ENCODE measurements at places on chromosomes 16 and 17.
A peak's percentile ranks its signal among the peaks of the same experiment; 100 is the strongest.

DNA sequence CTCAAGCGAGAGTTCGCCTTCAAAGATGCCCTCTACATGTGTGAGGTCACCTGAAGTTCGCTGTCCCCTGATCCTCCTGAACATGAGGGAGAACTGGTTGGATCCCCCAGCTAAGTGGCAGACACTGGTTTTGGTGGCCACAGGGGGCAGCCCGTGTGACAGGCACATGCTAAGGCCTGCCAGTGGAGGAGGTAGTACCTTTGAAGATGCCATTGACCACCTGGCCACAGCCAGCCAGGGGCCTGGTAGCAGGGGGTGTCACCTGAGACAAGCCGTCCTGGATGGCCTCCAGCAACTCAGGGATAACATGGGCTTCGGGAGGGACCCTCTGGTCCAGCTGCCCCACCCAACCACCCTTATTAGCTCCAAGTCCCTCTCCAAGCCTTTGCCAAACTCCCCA lies 7.3 kb upstream of the ALDH3A1 start:
- no peak for DNase-seq

DNA sequence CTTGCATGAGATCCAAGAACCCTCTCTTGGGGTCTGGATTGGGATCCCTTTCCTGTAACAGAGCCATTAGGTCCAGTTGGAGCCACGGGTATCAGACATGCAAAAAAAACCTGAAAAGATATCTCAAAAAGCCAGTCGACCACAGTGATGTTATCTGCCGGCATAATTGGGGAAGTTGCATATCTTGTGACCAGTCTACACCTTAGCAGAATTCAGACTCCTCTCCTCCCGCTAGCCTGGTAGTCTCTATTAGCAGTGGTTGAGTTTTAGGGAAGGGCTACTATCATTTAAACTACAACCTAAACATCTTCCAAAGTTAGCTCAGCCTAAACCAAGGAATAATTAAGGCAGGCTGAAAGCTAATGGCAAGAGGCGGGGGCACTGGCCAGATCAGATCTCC lies 16.2 kb upstream of the PSMD7 start:
- DNase-seq: no peak

GRCh38 chr17:10226930-10227695 lies 28.7 kb upstream of the GAS7 start:
- DNase-seq: no peak

GRCh38 chr17:57257895-57258851 lies 1.9 kb downstream of the MSI2 start:
- peak; percentile 17 for DNase-seq

- DNase-seq: no peak
Observed at GRCh38 chr17:80068301-80069222, 32.1 kb downstream of the CCDC40 start.

GRCh38 chr17:27366437-27366836 lies 72.5 kb downstream of the WSB1 start:
- DNase-seq: no peak

DNA sequence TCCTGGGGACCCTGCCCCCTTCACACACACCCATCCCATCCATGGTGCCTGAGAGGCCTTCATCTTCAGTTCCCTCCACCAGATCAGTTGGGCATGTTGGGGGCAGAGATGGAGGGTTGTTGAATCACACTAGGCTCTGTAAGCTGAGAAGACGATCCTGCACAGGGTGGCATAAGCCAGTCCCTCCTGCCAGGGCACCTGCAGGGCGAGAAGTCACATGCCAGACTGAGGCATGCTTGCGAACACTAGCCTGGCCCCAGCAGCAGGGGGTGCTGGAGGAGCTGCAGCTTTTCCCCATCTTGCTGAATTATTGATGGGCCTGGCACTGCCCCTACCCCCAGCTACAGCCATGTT lies 6.1 kb upstream of the TBX2 start:
- DNase-seq: no peak

- DNase-seq: no peak
Observed at GRCh38 chr16:86955136-86955855, 361.9 kb downstream of the C16orf95 start.

DNA sequence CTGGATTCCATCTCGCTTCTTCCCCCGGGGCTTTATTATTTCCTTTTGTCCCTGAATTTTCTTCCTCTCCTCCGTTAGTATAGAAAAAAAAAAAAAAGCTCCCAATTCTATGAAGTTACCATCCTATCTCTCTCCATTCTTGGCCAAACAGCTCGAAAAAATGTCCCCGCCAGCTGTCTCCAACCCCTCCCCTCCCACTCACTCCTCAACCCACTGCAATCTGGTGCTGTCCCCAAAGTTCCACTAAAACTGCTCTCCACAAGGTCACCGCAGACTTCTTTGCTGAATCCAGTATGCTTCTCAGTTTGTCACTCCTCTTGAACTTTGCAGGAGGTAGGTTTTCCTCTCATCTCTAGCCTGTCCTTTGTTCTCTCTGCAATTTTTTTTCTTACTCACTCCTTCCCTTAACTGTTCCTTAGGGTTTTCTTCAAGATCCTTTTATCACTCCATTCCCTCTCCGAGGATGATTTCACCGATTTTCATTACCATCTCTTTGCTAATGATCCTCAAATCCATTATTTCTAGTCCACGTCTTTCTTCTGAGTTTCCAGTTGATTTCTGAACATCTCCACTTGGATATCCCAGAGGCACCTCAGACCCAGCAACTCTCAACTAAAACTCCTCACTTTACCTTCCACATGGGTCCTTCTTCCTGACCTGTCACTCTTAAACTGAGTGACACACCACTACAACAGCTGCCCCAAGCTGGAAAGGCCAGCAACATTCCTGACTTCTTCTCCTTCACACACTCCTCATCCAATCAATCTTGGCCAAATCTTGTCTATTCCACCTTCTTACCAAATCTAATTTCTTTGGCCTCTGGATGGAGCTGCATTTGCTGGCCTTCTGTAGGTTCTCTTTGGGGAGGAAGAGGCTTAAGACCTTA lies 1.5 kb upstream of the SUMO2 start:
- no peak for DNase-seq

GRCh38 chr16:22665048-22665797 lies 148.7 kb upstream of the HS3ST2 start:
- DNase-seq: no peak

GRCh38 chr17:44925731-44926697 lies 10.7 kb upstream of the GFAP start:
- DNase-seq: no peak

GRCh38 chr17:42101513-42102292 lies 3.4 kb upstream of the ZNF385C start:
- DNase-seq: peak; percentile 69

GRCh38 chr17:27296428-27296979 lies 2.6 kb downstream of the WSB1 start:
- no peak for DNase-seq

DNA sequence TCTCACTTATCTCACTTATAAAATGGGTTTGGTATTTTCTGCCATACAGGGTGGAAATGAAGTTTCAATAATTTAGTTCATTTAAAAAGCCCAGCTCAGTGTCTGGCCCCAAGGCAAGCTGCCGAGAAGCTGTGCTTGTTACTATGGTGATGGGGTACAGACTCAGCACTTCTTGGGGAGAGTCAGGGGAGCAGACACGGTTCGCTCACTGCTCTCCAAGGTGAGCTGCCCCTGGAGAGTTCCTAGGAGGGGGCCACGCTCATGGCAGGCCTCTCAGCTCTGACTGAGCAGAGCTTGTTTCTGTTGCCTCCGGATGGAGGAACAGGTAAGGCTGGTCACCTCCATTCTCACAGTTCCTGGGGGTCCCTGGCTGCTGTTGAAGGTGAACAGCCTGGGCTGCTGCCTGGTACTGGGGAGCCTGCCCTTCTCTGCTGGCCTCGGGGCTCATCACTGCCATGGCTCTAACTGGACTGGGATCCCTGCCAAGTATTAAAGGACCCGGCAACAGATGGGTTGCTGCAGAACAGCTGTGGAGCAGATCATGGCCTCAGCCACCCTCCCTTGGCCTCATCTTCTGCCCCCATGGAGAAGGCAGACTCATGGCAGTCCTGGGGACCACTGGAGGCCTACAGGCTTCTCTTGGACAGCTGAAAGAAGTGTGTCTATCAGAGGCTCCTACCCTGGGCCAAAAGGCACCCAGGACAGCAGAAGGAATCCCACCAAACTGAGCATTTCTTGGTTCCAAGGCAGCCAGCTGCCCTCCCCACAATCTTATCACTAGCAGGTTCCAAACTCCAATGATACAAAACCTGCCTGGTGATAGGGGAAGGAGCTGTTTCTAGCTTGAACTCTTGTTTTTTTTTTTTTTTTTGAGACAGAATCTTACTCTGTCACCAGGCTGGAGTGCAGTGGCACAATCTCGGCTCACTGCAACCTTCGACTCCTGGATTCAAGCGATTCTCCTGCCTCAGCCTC lies 25.9 kb upstream of the SPATA32 start:
- DNase-seq: peak; percentile 12

GRCh38 chr16:14186007-14186794 lies 115.1 kb downstream of the MRTFB start:
- DNase-seq: peak; percentile 8

GRCh38 chr17:69539274-69539673 lies 124.8 kb downstream of the MAP2K6 start:
- no peak for DNase-seq

DNA sequence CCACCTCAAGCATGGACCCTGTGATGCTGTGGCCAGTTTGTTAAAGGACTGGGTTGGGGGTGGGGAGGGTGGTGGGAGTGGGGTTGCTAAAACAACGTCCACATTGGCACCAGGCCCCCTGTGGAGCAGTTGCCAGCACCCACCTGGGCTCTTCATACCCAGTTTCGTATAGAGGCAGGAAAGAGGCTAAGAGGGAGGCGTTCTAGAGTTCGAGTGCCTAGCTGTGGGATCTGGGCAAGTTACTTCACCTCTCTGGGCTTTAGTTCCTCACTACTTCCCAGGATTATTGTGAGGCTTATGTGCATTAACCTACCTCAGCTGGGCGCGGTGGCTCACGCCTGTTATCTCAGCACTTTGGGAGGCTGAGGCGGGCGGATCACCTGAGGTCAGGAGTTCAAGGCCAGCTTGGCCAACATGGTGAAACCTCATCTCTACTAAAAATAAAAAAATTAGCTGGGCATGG lies 1.4 kb downstream of the MFAP4 start:
- DNase-seq: no peak

Measured in NCI-H1417 (cell line).